Fibroblast of skin of abdomen (primary cell): ENCODE measurements at places on chromosomes 7 and 10.

DNA sequence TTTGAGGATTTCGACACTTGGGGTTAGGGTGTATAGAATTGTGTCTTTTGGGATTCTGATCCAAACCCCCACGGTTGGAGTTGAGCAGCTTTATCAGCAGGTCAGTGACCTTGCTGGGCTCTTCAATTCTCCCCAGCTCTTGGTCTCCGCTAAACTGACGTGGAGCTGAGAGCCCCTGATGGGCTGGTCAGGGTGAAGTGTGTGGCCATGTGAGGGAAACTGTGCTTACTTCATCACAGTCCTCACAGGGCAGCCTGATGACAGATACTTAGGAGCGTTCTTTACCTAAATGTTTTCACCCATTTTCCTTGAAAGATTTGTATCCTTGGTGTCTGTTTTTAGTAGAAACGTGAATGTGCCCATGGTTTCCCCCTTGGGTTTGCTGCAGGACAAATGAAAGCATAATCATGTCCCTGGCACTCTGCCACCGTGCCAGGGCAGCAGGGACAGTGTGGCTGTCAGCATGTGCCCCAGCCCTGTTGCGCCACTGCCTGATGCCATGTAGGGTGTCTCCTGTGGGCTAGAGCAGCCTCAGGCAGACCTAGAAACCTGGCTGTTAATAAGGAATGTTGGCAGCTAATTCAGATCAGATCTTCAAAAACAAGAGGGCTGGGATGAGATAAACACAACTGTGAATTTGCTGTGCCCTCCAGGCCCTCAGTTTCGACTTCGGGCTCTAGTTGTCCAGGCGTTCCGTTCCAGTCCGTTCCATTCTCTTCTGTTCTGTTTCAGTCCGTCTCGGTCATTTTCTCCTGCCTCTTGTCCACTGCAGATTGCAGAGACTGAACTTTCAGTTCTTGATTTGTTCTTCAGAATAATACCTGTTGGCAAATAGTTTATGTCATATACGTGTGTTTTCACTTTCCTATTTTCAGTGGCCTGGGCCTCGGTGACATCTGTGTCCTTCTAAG lies 96.8 kb downstream of the TRRAP start:
- no peak for DNase-seq

DNA sequence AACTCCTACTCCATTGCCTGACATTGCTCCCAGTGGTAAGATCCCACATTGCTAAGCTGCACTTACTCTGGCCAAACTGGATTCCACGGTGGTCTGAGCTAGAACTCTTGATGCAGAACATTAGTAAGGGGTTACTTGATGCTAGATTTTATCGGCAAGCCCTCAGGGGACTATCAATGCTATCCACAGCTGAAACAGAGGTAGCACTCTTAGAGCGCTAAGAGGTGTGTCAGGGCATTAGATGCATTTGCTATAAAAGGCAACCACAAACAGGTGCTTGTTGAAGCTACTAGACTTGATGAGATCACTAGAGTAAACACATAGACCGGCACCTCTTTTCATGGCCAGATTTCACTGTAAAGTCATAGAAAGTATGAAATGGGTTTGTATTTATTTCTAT lies 116.3 kb downstream of the MDFIC start:
- no peak for DNase-seq

DNA sequence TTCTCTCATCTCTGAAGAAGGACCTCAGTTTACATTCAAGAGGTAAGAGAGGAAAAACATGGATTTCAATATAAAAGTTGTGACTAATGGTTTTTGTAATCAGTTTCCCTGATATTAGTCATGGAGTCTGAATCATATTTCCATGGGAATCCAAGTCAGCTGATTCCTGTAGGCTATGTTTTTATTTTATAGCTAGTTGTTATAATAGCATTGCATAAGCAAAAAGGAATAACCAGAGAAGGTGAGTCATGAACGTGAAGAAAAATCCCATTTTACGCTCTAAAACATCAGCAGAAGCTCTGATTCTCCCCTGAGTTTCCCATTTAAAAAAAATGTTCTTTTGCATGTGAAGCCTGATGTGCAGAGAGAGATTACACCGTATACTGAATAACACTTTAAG lies 299.3 kb downstream of the SFMBT2 start:
- peak; percentile 80 for DNase-seq

- DNase-seq: no peak
These were observed 112.8 kb downstream of the SEMA3D start for GRCh38 chr7:85074016-85074415.

- peak; percentile 75 for DNase-seq
These were observed 64.4 kb downstream of the ITGB8 start for GRCh38 chr7:20395104-20395503.

DNA sequence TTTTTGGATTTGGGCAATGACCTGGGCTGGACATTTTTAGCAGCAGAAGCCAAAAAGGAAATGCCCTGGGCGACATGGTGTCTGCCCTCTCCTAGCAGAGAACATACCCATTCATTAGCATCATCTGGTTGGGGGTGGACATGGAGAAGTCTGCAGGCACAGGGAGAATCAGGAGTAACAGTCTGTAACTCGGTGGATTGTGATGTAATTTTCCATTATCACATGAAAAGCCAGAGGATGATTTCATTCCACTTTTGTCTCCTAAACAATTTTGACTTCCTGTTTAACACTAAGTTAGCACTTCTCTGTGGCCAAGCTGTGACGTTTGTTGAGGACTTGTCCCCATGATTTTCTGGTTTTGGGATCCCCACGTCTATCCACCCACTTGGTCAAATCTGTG lies 153.8 kb upstream of the HABP2 start:
- DNase-seq: no peak

GRCh38 chr7:29794959-29795629 lies 11.2 kb upstream of the WIPF3 start:
- DNase-seq: no peak

DNA sequence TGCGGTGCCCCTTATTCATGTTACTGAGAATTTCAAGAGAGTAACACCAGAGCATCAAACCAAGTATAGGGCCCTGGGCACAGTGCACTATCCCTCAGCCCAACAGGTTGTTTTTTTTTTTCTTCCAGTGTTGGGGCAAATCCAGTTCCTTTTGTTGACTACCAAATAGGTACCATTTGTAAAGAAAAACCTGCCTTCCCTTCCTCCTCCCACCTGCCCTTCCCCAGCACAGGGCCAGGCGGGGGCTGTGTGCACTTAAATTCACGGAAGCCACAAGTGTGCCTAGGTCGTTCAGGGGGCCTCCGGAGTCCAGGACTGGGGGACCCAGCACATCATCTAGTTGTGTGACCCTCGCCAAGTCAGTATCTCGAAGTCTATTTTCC lies 595 bp upstream of the SFXN4 start:
- DNase-seq: no peak

DNA sequence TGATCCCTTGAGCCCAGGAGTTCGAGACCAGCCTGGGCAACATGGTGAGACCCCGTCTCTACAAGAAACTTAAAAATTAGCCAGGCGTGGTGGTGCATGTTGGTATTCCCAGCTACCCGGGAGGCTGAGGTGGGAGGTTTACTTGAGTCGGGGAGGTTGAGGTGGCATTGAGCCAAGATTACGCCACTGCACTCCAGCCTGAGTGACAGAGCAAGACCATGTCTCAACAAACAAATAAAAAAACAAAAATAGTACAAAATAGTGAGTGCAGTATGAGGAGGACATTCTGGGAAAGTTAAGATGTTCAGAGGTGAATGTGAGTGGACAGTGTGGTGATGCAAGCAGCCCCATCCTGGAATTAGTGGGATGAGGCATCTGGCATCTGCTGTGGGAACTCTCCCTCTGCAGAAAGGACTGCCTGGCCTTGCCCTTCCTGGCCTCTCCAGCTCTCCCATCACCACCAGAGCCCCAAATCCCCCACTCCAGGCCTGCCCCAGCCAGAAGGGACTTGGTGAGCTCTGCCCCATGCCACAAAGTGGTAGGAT lies 96.6 kb upstream of the PARD3 start:
- DNase-seq: no peak

DNA sequence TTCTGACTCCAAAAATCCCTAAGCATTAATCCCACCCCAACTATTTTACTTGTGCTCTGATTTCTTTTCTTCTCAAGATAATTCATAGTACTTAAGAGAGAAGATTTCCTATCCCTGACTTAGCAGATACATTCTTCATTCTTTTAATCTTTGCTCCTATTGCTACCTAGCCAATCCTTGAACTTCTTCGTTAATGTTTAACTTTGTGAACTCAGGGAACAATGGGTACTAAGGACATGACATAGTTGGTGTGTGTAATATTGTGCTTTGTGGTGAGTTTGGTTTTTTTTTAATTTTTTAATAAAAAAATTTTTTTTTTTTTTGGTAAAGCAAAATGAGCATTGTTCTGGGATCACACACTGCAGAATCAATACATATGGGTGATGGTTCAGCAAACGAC lies 166.2 kb downstream of the CHCHD3 start:
- no peak for DNase-seq

DNA sequence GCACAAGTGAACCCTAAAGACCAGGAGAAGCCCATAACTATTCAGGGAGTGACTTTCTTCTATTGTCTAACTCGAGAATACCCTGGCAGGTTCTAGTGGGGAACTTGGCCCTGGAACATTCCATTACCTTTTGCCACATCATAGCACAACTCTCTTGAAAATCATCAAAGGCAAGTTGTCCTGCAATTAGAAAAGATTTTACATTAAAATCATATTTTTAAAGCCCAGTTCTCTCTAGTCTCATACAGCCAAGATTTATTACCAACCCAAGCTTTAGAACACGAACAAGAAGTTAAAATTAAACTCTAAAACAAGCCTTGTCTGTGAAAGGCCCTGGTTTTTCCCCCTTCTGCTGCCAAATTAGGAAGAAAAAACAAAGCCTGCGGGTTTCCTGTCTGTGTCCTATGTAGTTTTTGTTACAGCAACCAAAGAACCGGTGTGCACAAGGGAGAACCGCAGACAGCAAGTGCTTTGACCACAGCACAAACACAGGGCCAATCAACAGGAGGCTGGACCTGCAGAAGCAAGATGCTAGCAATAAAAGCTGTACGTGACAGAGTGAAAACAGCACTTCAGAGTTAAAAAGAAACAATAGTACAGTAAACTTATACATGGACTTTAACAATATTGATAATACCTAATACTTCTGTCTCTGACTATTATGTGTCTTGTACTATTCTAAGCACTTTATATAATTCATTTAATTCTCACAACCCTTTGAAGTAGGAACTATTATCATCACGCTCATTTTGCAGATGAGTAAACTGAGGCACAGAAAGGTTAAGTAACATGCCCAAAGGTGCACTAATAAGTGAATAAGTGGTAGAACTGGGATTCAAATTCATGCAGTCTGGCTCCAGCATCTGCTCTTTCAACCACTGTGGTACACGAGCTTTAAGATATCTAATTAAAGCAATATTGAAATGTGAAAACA lies 65.8 kb downstream of the STK17A start:
- peak; percentile 73 for DNase-seq

DNA sequence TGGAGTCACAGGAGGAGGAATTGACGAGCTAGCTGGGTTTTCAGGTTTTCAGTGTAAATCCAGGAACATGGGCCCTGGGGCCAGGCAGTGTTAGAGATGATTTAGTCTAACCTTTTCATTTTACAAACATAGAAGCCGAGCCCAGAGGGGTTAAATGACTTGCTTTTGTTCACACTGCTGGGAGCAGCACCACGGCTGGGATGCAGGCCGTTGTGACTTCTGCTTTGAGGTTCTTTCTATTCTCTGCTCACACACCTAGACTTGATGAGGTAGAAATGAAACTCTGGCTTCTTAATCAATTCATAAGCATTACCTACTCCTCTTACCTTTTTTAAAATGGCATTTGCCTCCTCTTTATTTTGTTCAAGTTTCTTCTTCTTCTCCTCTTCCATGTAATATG lies 36.4 kb downstream of the CREB5 start:
- DNase-seq: no peak

- peak; percentile 67 for DNase-seq
These were observed 192.7 kb downstream of the MLLT10 start for GRCh38 chr10:21726601-21727225.

- DNase-seq: peak; percentile 78
These were observed 41.1 kb downstream of the ZC3HC1 start for GRCh38 chr7:130009848-130010688.

- peak; percentile 94 for DNase-seq
These were observed 78.3 kb upstream of the NRP1 start for GRCh38 chr10:33412653-33413361.

DNA sequence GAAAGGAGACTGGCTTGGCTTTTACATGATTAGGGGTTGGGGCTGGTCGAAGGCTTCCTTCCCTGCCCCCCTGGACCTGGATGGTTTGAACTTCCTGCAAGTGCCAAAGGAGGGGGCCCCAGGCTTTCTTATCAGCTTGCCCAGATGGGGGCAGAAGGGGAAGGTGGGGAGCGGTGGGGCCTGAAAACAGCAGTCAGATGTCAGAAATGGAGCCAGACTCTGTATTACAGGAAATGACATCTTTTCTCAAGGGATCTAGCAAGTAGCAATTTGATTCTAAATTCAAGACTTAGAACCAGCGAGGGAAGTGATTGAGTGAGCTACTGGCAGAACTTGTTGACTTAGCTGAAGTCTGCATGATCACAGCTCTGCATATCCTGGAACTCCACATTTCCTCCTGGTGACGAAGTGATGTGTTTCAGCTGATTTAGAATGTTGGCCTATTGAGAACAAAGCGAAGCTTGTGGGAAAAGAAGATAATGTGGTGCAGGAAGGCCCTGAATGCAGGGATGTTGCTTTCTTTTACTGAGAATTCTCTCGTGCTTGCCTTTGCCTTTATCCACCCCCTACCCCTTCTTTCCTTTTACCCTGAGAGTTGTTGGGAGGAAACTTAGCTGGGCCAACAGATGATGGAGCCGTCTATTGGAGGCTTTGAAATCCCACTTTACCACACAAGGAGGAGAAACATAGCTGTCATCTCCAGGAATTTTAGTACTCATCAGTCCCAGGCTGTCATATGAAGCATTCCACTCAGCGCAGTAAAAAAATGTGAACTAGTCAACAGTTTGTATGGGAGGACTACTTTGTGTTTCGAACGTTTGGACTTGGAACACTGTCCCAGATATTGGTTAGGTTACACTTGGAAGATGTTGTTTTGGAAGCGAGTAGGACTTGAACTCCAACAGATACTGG lies 43.2 kb downstream of the CCNY start:
- DNase-seq: peak; percentile 71

DNA sequence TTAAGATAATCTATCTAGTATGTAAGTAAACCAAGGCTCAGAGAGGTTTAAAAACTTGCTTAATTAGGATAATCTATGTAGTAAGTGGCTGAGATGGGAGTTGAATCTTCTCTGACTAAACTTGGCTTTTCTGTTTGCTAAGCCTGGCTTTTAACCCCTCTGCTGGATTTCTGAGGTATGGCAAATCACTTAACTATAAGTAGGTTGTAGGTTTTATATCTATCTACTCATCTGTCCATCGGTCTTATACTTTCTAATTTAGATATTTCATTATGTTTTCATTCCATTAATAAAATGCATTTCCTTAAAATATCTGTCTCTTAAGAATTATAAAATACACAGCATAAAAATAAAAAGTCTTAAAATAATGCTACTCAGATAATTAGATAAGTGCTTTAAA lies 59.4 kb downstream of the ST7 start:
- DNase-seq: peak; percentile 47

DNA sequence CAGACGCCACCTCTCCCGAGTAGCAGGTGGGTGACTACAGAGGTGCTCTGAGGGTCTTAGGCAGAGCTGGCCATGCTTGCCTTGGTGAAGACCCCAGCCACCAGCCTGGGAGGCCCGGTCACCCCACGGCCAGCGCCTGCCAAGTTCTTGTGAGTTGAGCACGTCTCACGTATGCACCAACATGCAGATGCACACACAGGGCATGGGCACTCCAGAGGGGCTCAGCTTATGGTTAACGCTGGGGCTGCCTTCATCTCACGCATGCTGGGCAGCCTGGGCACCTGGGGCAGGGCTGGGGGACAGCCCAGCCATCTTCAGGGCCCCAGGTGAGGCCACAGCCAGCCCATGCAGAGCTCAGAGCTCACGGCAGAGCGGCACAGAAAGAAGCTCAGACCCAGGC lies 41.0 kb downstream of the PTPRN2 start:
- DNase-seq: no peak
